Naive B cell (primary cell): ENCODE measurements at places on chromosomes 2 and 18.

DNA sequence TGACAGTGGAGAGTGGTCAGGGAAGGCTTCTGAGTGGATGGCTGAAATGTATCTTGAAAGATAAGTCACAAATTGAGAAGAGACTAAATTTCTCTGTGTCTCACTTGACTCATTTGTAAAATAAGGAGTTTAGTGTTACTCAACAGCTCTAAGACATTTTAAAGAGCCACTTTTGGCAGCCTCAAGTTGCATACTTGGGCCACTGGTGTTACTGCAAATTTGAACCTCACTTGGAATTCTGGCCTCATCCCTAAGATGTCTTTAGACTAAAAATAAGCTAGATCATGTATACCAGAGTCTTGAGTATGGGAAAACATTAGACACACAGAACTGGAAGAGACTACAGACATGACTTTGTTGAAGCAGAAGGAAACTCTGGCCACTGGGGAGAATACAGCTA lies 4.5 kb upstream of the MTLN start:
- DNase-seq: no peak

DNA sequence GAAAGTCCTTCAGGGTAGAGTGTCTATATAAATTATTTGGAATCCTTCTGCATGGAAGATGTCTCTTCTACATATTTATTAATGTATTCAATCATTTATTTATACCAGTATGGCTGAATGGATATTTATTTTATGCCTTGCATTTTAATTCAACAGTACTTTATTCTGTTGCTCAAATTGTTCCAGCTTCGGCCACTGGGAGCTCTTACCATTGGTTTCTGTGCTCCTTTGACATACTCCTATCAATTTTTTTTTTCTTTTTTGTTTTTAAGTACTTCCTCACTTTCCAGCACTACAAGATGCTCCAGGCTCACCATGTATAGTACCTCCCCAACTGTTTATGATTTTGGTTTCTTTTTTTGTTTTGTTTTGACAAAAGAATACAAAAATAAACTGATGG lies 39.4 kb upstream of the WIPF1 start:
- DNase-seq: no peak

DNA sequence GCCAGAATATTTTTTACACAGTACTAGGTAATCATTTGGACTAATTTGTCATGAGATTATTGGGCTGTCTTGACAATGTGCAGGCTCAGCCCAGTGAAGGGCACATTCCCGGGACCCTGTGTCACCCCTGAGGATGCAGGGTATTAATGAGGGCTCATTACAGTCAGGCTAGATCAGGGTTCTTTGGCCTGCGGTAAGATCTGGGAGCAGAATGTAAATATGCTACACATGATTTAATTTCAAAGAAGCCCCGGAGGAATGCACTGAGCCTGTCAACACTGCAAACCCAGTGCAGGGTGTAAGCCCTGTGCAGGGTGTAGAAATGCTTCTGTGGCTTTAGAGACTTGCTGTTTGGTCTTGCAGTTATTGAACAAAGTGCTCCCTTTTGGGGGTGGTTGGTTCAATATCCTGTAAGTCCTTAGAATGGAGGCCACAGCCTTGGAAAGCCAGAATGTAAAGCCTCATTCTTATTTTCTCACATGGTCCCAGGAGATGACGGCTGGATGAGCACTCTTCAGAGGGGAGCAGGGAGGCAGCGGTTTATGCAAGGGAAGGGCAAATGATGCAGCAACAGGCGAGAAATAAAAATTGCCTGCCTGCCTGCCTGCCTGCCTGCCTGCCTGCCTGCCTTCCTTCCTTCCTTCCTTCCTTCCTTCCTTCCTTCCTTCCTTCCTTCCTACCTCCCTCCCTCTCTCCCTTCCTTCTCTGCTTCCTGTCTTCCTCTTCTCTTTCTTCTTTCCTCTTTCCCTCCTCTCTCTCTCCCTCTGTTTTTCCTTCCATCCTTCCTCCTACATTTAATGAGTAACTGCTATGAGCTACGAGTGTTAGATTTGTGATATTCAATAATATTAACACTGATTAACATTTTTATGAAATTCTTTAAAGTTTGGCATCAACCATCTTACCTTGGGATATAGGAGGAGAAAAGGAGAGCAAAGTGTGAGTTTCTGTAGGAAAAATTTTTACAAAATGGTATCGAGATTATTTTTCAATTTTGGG lies 148.8 kb downstream of the VAPA start:
- DNase-seq: no peak

- no peak for DNase-seq
Observed at GRCh38 chr2:139721411-139721995, 941.3 kb upstream of the NXPH2 start.

DNA sequence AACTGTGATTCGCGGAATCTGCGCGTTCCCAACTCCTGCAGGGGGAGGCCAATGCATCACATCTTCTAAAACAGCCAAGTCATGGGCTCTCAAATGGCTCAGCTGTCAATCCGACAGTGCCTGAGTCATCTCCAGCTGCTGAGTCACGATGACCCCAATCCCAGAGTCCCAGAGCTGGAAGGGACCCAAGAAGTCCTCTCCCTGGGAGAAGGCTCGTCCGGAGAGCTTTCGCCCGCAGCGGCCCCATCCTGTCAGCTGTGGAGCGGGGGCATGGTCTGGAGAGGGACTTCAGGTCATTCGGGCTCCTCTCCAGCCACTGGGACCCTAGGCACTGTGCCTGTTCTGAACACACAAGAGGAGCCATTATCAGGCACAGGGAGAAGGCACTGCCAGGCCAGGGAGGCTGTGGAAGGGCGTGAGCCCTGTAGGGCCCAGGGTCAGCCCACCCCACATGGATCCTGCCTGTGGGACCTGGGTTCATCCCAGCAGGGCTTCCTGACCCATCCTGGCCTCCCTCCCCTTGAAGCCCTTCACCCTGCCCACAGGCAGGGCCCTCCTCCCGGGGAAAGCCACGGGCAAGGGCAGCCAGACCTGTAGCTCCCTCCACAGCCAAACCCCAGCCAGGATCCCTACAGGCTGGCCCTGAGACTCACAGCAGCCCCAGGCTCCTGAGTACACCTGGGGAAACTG lies 47.6 kb upstream of the GPC1 start:
- no peak for DNase-seq

GRCh38 chr18:12041561-12041960 lies 52.1 kb upstream of the ANKRD62 start:
- DNase-seq: no peak
